Kasumi-1 (cell line): ENCODE measurements at places on chromosomes 6 and 20.

GRCh38 chr6:52517502-52518278 lies 59.2 kb downstream of the TRAM2 start:
- peak; percentile 58 for DNase-seq

DNA sequence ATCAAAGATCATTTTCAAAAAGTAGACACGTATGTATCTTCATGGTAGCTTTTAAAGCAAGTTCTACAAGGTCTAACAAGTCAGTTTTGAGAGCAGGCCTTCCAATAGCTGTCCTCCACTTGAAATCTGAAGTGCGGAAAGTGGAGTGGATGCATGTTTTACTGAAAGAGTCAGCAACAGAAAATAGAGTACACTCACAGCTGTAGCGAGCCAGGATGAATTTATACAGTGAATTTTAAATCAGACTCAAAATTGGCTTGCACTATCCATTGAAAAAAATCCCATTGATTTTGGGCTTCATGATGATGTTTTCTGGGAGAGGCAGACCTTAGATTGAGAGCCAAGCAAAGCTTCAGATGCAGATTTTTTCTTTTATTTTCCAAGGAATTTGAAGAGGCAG lies 80.6 kb downstream of the GJA10 start:
- no peak for DNase-seq

GRCh38 chr6:5059036-5059896 lies 25.9 kb upstream of the PPP1R3G start:
- DNase-seq: no peak

GRCh38 chr6:69953491-69953890 lies 87.1 kb downstream of the COL19A1 start:
- no peak for DNase-seq

DNA sequence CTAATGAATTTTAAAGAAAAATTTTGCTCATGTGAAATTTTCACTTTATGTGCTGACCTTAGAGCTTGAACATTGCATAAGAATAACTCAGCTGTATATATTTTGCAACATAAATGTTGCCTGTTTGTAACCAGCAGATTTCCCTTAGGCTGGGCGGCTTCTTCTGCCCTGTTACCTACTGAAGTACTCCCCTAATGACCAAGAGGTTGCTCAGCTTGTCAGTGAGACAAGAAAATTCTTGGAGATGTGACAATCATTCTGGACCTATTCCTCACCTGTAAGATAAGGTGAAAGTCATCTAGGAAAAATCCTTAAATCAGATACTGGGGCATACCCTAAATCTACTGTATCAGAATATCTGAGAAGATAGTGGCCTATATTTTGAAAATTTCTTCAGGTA lies 1061.7 kb downstream of the KIF16B start:
- no peak for DNase-seq

GRCh38 chr6:145839653-145840052 lies 25.1 kb upstream of the FBXO30 start:
- peak; percentile 2 for DNase-seq

GRCh38 chr20:1702855-1703254 lies 45.3 kb upstream of the SIRPG start:
- DNase-seq: no peak

- DNase-seq: no peak
Observed at GRCh38 chr20:58553841-58554240, 38.6 kb upstream of the APCDD1L start.

- DNase-seq: no peak
Observed at GRCh38 chr20:5153612-5154542, 27.1 kb downstream of the CDS2 start.

- no peak for DNase-seq
Observed at GRCh38 chr6:3287976-3288707, 29.4 kb downstream of the PSMG4 start.

DNA sequence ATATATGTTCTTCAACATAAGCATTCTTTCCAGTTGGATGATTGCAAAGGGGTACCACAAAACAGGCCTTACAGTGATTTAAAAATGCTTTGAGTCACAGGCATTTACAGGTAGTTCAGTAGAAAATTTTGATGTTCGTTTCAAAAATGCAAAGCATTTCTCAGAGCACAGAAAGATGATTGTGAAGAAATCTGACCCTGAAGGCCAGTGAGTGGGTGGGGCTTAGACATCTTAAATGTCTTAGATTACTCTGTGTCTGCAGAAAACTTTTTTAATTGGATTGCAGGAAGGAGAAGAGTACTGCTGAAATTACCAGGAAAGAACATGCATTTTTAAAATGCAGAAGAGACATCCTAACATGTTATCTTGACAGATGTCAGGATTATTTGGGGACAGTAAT lies 268.3 kb downstream of the CDKAL1 start:
- no peak for DNase-seq

GRCh38 chr6:16418151-16418550 lies 179.8 kb downstream of the GMPR start:
- no peak for DNase-seq

DNA sequence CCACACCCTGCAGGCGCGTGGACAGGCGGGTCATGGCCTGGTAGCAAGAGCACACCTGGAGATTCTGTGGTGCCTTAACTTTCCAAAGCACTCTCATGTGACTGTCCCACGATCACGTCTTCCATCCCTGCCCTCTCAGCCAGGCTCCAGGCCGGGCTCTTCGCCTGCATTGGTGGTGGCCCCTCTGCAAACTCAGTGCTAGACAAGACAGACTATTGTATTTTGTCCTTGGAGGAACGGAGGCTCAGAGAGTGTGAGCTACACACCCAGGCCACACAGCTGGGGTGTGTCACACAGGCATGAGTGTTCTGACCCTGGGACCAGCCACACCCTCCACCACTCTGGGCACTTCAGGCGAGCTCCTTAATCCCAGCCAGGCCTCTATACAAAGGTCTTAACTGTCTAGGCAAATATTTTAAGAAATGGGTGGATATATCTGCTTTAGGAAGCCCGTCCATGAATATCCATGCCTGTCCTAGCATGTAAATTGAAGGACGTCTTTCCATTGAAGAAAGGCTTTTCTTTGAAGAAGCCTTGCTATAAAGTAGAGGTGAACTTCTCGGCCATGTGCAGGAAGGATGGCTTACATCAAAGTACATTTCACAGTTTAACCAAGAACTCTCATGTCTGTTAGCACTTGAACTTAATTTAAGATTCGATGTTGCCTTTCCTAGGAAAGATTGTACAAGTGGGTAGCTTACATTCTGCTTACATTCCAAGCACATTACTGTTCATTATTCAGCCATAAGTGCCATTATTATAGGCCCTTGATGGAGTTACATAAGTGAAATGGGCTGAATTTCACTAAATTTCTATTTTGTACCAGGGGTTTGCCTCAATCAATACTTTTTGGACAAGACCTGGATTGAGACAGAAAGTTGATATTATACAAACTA lies 263.9 kb downstream of the DLL1 start:
- DNase-seq: no peak

GRCh38 chr6:17600527-17601385 lies 654 bp downstream of the FAM8A1 start:
- no peak for DNase-seq

DNA sequence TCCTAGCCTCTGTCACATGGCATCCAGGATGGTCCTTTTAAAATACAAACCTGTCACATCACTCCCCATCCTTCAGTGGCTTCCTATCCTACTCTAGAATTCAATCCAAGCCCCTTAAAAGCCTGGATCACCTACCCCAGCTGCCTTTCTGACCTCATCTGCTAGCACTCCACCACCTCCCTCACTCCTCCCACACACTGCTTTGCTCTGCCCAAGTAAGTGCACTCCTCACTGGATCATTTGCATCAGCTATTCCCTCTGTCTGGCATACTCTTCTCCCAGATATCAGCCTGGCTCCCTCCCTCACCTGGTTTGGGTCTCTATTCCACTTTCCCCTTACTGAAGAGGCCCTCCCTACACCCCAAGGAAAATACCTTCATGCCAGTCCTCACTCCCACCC lies 10.5 kb downstream of the C6orf136 start:
- DNase-seq: no peak

GRCh38 chr6:118344014-118344670 lies 204.0 kb upstream of the PLN start:
- no peak for DNase-seq

DNA sequence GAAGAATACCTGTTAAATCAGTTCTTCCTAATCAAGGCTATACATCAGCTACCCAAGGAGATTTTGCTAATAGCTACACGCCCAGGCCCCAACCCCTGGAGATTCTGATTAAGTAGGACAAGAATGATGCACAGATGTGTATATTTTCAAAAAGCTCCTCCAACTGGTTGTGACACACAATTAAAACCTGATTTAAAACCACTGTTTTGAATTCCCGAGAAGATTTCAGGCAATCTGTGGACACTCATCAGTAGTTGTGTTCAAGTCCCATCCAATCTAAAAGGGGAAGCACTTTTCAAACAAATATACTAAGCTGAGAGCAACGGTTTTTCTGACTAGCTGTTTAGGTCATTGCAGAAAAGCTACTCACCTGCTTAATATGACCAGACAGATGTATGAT lies 118.9 kb upstream of the NHSL1 start:
- DNase-seq: no peak

DNA sequence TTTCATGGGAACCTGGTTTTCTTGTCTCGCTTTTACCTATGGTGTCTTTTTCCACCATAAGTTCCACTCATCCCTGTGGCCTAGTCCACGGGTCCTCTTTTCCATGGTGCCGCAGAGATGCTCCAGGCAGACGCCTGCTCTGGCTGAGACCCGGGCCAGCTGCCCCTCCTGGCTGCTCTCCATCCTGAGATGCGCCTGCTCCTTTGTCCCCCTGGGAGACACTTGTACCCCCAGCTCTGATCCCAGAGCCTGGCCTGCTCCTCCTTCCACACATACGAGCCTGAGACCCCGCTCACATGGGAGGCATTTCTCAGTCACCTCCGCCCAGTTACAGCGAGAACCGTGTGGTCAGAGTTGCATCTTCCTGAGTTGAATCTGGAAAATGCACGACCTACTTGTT lies 29.6 kb downstream of the RNASET2 start:
- no peak for DNase-seq

DNA sequence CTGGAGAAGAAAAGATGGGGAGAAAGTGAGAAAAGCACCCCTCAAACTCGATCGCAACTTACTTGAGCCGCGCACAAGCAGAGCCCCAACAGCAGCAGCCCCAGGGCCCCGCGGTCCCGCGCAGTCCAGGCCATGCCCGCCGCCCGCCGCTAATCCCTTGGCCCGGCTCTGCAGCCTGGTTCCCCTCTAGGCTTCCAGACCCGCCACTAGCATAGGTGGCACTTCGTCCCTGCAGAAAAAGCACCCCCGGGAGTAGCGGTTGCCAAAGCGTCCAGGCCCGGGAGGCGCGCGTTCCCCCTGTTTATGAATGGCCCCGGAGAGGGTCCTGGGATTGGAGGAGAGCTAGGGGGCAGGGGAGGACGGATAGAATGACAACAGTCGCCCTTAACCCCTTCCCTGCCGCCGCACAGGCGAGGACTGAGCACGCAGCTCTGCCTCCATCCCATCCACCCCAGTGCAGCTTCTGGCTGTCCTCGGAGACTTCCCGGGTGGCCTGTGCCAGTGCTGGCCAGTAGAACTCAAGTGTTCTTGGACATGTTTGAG lies 19.9 kb downstream of the COL9A1 start:
- no peak for DNase-seq

GRCh38 chr6:142300758-142301650 lies 803 bp upstream of the ADGRG6 start:
- DNase-seq: peak; percentile 38

DNA sequence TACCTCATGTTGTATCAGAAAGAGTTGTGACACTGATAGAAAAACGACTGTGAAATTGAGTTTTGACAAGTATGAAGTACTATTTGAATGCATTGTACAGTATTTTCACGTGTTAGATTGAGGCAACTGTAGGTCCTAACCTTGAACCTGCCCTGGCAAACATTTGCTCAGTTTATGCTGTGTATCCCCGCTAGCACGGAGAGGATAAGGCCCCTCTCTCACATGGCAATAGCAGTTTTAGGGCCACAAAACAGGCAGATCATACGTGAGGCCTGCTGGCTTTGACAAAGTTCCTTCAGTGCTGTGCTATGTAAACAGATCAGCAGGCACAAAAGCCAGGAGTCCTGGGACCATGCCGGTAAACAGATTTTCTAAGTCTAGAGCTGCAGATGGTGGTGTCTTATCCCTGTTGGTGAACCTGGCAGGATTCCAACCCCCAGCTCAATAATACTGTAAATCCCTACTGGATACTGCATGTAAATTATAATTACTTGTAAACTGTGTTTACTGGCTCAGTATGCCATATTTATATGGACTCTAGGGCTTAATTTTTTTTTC lies 23.8 kb upstream of the FAM217A start:
- DNase-seq: no peak

DNA sequence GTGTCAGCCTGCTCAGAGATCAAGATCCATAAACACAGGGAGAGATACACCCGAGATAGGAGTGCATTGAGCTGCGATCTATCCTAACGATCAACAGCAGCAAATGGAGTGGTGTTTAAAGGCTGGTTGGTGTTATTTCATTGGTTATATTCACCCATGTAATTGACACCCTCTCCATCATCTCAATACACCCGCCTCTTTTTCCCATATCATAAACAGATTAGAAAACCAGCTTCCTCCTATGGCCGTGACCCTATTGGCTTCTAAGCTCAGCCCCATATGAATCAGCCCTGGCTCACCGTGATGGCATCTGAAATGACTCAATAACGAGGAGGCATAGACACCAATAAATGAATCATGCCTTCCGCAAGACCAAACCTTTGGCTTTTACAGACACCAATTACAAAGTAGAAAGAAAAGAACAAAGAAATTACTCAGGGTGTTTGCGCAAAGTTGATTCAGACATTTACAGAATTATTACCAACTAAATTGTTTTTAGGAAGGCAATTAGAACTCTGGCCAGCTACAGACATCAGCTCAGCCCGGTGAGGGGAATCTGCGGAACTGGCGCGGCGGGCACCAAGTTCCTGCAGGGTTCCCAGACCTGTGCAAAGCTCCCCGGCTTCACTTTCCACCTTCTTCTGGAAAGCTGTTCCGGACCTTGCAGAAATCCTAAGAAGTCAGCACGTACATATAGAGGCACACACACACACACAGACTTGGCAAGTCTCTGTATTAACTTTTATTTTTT lies 11.5 kb downstream of the PMEPA1 start:
- DNase-seq: no peak

- no peak for DNase-seq
Observed at GRCh38 chr6:105220186-105220585, 40.4 kb upstream of the POPDC3 start.
